GM12892 (cell line): ENCODE measurements at places on chromosomes 3 and 15.

- no peak for DNase-seq
Measured at GRCh38 chr15:64604319-64604718, 143.9 kb downstream of the ZNF609 start.

DNA sequence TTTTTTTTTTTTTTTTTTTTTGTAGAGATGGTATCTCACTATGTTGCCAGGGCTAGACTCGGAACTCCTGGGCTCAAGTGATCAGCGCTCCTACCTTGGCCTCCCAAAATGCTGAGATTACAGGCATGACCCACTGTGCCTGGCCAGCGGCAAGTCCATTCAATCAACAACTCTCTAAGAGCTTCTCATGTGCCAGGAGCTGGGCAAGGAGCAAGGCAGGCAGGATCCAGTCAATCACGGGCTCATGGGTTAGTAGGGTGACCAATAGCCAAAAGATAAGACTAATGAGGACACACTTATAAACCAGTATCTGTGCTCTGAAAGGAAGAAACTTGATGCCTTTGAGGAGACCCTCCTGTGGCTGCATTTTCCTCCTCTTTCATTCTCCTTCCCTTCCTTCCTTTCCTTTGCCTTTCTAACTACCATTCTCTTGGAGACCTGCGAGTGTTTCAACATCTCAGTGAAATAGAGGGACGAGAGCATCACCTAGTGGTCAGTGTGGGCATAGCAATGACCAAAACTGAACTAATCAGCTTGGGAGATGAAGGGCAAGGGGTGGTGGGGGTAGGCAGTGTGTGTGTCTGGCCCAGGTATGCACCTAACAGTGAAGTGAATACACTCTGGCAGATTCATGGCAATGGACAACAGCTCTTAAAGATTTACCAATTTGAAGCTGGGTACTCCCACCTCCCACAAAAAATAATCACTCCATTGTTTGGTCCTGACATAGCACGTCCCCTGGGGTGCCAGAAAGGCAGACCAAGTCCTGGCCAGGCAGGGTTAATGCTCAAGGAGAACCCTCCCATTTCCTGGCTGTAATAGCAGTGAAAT, 6.3 kb downstream of the RPP25 start:
- DNase-seq = no peak

- DNase-seq = no peak
Measured at GRCh38 chr3:103810167-103810566, 1375.4 kb downstream of the ZPLD1 start.

DNA sequence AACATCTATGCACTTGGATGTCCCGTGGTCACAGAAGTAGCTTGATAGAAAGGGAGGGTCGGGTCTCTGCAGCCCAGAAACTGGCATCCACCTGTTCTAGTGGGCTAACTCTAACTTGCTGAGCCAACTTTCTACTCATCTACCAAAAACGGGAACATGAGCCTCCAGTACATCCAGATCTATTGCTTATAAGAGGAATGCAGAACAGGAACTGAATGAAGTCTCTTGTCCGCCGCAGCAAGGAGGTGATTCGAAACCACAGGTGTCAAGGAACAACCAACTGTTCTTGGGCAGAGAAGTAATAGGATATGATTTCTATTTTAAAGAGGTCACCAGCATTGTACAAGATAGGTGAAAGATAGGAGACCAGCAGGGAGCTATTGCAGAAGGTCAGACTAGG, 17.9 kb downstream of the TERC start:
- no peak for DNase-seq

GRCh38 chr15:31412824-31413223, 86.2 kb downstream of the KLF13 start:
- DNase-seq = no peak

GRCh38 chr15:42042602-42043400, 22.0 kb upstream of the PLA2G4E start:
- DNase-seq = no peak

DNA sequence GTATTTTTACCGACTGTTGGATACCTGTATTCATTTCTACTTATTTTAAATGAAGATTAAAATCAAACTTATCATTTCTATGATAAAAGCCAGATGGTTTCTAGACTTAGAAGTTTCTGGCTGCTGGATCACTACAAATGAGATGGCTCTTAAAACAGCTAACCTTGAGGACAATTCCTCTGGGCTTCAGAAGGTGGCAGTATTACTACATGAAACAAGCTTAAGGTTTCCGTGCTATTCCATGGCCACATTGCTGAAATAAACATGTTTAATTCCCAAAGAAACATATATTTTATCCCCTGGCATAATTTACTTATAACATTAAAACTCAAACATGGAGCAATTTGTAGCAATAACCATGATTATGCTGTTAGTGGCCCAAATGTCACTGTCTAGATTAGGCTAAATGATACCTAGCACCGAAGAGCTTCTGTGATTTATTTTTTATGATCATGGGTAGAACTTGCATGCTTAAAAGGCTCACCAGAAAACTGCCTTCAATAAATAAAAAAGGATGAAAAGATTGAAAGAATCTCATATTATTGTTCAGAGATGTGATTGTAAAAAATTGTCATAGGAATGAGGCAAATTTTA, 204.0 kb upstream of the NANOGP8 start:
- DNase-seq = no peak

DNA sequence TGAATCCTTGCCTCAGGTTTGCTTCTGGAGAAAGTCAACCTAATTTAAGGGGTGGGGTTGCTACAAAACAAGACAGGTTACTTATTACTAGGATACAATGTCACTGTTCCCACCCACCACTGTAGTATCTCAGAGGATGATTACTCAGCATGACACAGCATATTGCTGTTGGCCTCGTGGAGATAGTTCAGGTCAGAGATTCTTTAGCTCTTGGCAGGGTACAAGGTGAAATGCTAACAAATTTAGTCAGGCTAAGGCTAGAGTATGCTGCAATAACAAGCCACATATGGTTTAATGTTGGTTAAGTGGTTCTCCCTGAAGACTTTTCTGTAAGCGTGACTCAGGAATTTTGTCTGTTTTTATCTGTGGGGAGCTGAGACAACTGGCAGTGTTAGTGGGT, 161.8 kb downstream of the EDEM1 start:
- DNase-seq = no peak

DNA sequence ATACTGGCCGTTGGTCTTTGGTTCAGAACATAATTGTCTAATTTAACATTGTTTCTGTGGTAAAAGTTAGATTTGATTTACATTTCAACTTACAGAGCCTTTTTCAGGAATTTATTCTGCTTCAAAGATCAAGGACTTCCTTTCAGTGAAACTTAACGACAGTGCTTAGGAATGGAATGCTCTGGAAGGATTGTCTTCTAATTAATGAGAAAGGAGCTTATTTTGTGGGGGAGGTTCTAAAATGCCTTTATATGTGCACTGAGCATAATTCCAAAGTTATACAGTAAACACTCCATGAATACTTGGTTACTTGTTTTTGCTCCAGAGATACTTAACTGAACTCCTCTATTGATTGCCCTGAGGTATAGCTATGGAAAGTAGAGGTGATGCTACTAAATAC, 75.7 kb downstream of the CACNA1D start:
- DNase-seq = no peak

DNA sequence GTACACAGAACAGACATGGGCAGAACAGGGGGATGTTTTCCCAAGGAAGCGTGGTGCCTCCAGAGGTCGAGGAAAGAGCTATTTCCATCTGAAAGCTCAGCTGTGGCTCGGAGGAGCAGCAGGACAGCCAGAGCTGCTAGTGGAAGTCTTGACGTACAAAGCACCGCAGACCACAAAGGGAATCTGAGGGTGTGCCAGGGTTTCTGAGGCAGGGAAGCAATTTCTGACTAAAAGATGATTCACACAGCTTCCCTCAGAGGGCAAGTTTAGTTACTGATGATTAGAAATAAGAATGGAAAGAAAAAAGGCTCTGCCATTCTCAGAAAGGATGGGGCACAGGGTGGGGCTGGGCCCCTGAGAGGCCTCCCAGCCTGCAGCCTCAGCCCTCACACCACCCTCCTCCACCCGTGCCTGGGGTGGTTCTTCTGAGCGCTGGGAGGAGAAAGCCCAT, 45.8 kb upstream of the SEC13 start:
- DNase-seq = no peak

GRCh38 chr15:90001062-90001682, at the start of gene ZNF710:
ZNF710 (plus strand) TSS chr15:90001324; CDS start chr15:90067138, 65,814 bp downstream.
- peak; percentile 58 for DNase-seq

- DNase-seq = peak; percentile 42
Measured at GRCh38 chr15:43285609-43286037, 18.9 kb upstream of the TGM5 start.

GRCh38 chr3:159149633-159150032, 347.8 kb downstream of the MFSD1 start:
- DNase-seq = no peak
